ENCODE measurements at places on chromosomes 3 and 15. TPM values are rescaled to one million over a fixed set of nuclear protein-coding genes. Genes with fewer than 3 reads are reported as not detected.

Gene MORF4L1
- 373 TPM for polyA plus RNA-seq

Gene P2RY14
- polyA plus RNA-seq = not detected

Gene OIP5
- 4.0 TPM for polyA plus RNA-seq

Gene RAD18
- polyA plus RNA-seq = 17.4 TPM

Gene CADPS
- not detected for polyA plus RNA-seq

Gene SH2D7
- polyA plus RNA-seq = not detected

Gene MED12L
- polyA plus RNA-seq = 0.06 TPM

Gene PLSCR5
- polyA plus RNA-seq = not detected

Gene NR2E3
- 0.04 TPM for polyA plus RNA-seq

Gene SUSD5
- polyA plus RNA-seq = 2.5 TPM

Gene GPR62
- not detected for polyA plus RNA-seq

Gene ADAMTS17
- polyA plus RNA-seq = not detected

Gene DUOXA2
- polyA plus RNA-seq = not detected

Gene CHRNA3
- polyA plus RNA-seq = not detected

All from BJ (cell line).